ENCODE measurements at places on chromosomes 2 and 18. TPM values are rescaled to one million over a fixed set of nuclear protein-coding genes. Genes with fewer than 3 reads are reported as not detected.
A peak's percentile ranks its signal among the peaks of the same experiment; 100 is the strongest.

DNA sequence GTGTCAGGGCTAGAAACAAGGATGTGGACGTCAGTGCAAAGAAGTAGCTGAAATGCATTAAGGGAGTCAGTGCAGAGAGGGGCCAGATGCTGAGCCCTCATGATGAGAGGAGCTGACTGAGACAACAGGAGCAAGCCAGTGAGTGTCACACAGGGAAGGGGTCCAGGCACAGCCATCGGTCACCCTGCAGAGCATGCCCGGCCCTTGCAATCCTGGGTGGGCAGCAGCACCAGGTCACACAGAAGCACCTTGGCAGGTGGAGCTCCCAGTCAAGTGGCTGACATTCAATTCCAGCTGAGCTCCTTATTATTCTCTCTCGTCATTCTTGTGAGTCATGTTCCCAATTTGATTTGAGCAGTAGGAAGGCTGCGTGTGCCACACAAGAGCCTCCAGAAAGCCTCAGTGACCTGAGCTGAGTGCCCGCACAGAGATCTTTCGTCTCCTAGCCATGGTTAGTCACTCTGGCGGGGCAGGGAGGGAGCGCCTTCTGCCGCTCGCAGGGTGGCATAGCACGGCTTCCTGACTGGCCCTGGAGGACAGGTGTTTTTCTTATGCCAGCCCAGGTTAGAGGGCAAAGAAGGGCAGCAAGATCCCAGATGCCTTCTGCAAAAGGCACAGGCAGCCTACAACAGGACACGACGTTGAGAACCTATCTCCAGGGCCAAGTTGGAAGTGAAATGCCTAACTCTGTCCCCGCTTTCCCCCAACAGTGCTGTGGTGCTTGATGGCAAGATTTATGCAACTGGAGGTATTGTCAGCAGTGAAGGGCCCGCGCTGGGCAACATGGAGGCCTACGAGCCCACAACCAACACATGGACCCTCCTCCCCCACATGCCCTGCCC is 220.9 kb downstream of the ATAD2B start:
- DNase-seq, result no peak

GRCh38 chr2:199495147-199495546 is 37.4 kb upstream of the SATB2 start:
- DNase-seq, result no peak

Gene TMEM163
- total RNA-seq, result not detected

- DNase-seq, result no peak
These were observed 48.5 kb upstream of the LOXHD1 start for GRCh38 chr18:46705521-46705920.

GRCh38 chr2:33441235-33441810 is 35.1 kb upstream of the RASGRP3 start:
- peak; percentile 86 for DNase-seq

DNA sequence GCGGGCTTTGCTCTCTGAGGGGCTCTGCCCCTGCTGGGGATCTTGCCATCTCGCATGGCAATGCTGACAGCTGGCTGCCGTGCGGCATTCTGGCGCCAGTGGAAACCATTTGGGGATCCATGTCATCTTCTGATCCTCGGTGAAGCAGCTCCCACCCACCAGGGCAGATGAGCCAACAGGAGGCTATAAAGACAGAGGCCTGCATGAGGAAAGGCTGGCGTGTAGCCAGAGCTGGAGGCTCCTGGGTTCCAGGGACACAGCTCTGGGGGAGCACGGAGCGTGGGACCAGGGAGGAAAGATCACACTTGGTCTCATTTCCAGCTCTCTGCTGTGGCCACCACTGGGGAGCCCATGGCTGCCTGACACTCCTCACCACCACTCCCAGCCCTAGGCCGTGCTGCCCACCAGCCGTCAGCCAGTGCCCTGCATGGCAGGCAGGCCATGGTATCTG is 145.8 kb downstream of the ZFP36L2 start:
- no peak for DNase-seq

Gene PARD3B
- 15.9 TPM for total RNA-seq

GRCh38 chr2:191304939-191305875 is 60.0 kb downstream of the MYO1B start:
- peak; percentile 97 for DNase-seq
